ENCODE measurements at places on chromosomes 4 and X. TPM values are rescaled to one million over a fixed set of nuclear protein-coding genes. Genes with fewer than 3 reads are reported as not detected.

DNA sequence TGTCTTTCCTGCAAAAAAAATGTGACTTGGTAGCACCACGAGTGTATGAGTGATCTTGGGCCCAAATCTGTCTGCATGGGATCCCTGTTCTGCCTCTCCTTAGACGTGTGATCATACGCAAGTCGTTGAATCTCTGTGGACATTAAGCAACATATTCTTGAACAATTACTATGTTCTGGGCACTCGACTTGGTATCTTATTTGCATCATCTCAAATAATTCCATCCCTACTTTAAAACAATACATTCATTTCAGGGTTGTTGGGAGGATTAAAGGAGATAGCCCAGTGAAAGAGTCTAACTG, 145.4 kb upstream of the CPEB2 start:
- no peak overlapping the region for H3K4me3 ChIP-seq
- H3K36me3 ChIP-seq = no peaks in the 10 kb centered on the region
- peak overlapping the region; percentile 62 for H3K27ac ChIP-seq
- H3K27me3 ChIP-seq = no peaks in the 10 kb centered on the region

The EFHC2 gene
- not detected for total RNA-seq

DNA sequence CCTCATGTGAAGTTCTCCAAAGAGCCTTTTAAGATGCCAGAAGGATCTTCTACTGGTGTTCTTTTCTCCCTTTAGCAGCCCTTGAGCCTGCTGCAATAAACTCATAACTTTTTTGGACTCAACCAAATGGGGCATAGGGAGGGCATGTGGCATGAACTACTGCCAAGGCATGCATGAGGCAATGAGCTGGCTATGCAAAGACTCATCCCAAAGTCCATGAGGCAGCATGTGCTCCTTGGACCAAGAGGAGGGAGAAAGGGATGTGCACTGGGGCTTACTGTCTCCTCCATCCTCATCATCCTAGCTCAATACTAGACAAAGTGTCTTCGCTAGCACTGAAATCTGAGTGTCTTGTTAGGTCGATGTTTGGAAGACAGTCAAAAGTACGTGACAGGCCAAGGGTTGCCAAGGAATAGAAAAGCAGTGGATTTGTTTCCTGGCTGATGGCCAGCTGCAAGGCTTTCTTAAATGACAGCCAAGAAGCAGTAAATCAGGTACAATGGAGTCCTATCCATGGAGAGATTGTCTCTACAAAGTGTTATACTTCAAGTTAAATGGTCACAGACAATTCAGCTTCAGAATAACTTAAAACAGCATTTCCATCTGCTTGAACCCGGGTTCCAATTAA, 44.5 kb upstream of the ATXN3L start:
- no peaks in the 10 kb centered on the region for H3K36me3 ChIP-seq
- DNase-seq = no peak
- no peak overlapping the region for H3K4me3 ChIP-seq
- no peaks in the 10 kb centered on the region for H3K4me1 ChIP-seq
- no peaks in the 10 kb centered on the region for H3K27me3 ChIP-seq

- H3K4me3 ChIP-seq = no peak overlapping the region
- no peaks in the 10 kb centered on the region for H3K36me3 ChIP-seq
- H3K27ac ChIP-seq = no peak overlapping the region
- no peak for DNase-seq
- H3K4me1 ChIP-seq = no peaks in the 10 kb centered on the region
These were observed 27.9 kb upstream of the UGT2B4 start for GRCh38 chr4:69523385-69524132.

The TSPAN5 gene
- 3.8 TPM for total RNA-seq

- H3K4me1 ChIP-seq = no peaks in the 10 kb centered on the region
- H3K27ac ChIP-seq = no peak overlapping the region
- no peaks in the 10 kb centered on the region for H3K36me3 ChIP-seq
- no peak overlapping the region for H3K4me3 ChIP-seq
These were observed 4.2 kb upstream of the SLC9A6 start for GRCh38 chrX:135981010-135981409.

Data from psoas muscle (tissue), 8 donors.